ENCODE measurements at places on chromosomes 2 and 18.

GRCh38 chr2:86249579-86250391 lies 50.5 kb downstream of the MRPL35 start:
- peak; percentile 29 for DNase-seq

DNA sequence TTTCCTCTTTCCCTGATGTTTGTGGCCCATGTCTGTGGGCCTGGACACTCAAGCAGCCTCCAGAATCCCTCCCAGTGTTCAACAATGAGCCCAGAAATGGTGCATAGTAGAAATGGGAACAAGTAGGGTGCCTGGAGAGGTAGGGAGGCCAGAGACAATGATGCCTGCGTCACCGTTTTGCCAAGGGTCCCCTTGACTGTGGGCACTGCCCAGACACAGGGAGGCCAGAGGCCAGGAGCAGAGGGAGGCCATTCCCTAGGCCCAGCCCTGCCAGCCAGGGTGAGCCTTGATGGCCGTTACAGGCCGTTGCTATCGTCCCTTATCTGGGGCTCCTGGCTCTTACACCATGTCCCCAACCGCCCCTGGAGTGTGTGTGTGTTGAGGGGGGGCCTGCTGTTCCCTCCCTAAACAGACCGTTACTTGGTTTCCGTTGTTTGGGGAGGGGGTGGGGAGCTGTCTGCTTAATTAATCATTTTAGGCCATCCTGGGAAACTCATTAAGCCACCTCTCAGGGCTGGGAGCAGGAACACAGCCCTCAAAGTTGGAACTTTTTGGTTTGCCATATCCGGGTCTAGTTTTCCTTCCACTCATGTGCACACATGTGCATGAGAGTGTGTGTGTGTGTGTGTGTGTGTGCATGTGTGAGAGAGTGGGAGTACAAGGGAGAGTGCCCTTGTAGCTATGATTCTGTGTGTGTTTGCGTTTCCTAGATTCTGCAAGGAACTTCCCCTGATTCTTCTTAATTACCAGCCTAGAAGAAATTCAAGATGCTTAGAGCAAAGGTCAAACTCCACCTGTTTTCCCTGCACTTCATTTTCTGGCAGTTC lies 135.2 kb upstream of the HAAO start:
- no peak for DNase-seq

DNA sequence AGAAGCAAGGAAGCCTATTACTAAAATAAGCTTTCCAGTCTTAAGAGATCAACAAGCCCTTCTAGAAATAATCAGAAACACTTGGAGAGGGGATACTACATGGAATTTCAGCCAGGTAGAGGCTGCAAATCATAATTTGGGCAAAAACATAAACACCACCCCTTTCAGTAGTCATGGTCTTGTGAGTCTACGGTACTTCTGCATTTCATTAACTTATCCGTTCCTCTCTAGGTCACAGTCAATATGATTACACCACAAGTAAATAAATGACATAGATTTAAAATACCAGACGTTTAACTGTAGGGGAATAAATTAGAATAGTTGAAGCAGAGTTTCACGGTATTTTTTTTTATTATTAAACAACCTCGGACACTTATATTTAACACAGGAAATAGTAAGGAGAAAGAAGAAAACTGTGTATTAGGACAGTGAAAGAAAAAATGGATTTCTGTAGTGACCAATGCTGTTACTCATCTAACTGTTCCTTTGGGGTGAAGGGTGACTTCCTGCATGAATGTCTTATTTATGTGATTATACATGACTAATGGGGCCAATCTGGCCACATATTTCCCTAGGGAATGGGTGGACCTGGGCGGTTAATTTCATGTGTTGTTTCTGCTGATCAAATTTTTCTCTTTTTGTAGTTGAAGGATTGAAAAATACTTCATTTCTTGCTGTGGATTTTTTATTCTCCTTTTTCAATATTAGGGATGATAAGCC lies 456.6 kb upstream of the UBE2E3 start:
- DNase-seq: peak; percentile 66

GRCh38 chr2:144607891-144608521 lies 88.1 kb upstream of the ZEB2 start:
- DNase-seq: peak; percentile 90

- peak; percentile 88 for DNase-seq
Observed at GRCh38 chr2:59301466-59302402, 1060.6 kb upstream of the FANCL start.

- DNase-seq: no peak
Observed at GRCh38 chr2:10440736-10441135, 7.4 kb downstream of the ODC1 start.

- no peak for DNase-seq
Observed at GRCh38 chr2:12167525-12168317, 421.3 kb downstream of the LPIN1 start.

- peak; percentile 92 for DNase-seq
Observed at GRCh38 chr2:170812710-170813600, 3.7 kb upstream of the GAD1 start.
